ENCODE measurements at places on chromosomes 4 and X.

DNA sequence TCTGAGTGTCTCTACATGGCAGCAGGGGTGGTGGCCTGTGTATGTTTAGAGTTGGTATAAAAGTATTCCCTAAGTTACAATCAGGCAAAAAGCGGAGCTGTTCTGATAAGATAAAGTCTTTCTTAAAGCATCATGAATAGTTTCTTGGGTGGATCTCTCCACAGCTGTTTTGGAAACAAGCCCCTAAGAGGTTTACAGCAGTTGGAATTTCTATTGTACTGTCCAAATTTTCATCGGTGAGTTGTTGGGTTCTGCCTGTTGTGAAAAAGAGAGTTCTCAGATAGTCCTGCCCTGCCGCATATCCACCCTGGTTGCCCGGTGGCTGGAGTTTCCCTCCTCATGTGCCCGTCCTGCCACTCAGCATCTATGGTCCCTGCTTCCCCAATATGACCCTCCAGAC, 50.1 kb downstream of the C4orf51 start:
- no peak for DNase-seq

DNA sequence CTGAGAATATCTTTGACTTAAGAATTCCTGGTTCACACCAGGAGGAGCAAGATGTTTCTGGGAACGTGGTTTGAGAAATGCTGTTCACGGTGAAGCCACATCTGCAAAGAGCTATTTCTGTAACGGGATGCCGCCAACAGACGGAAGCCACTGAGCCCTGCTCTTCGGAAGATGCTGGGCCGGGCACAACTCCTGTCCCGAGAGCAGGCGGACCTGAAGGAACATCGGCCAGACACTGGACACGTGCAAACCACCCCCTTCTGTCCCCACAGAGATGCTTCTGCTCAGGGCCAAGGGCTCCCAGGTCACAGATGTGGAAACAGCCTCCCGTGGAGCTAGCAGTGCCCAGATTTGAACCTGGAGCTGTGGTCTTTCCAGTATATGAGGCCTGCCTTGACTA, 24.3 kb downstream of the HMX1 start:
- peak; percentile 9 for DNase-seq

DNA sequence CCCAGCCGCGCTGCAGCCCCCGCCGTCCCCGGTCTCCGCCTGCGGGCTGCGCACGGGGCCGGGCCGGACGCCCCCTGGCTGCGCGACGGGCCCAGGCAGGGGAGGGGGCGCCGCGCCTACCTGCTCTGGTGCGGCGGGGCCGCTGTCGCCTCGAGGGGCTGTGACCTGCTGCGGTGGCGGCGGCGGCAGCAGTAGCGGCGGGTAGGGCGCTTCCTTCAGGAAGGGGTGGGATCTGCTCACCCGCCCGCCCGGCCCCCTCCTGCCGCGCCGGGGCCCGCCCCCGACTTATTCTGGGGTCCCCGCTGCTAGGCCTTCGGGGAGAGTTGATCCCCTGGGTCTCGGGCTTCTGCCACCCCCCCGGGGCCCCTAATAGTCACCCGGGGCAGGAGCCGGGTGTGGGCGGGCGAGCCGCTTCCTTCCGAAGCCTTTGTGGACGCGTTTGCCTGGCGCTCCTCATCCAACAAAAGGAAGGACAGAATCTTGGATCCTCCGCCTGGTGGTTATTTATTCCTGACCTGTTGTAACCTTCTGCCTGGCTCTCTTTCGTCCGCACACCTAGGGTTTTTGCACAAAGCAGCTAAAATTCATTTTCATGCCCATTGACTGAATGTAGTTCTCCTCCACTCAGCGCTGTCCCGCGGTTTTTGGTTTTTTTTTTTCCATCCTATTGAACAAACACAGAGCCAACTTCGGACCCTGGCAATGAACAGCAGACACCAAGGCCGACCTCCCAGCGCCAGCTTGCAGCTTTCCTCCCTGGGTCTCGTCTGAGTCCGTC, at the start of gene TMEM150C:
Gene TMEM150C (minus strand): TSS at position 203 of the 778 bp plus-strand sequence. CDS start 57,331 bp downstream, outside the sequence.
- DNase-seq = peak; percentile 59

GRCh38 chrX:113136836-113137235, 296.2 kb upstream of the AMOT start:
- no peak for DNase-seq

DNA sequence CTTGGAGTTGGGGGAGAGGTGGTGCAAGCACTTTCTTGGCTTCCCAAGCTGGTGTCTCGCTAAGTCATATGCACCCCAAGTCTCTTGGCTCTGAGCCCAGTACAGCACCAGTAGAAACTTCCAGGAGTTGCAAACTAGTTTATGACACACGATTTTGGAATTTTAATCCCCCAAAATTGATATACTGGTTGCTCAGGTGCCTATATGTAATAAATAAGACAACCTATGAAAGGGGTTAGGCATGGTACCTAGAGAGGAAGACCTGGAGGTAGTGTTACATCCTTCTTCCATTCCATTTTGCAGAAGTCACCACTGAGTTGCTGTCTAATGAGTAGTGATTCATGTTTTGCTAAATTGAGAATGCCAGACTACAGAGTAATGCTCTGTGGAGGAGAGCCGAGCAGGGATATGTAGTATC, 4.3 kb upstream of the SLC4A4 start:
- no peak for DNase-seq

DNA sequence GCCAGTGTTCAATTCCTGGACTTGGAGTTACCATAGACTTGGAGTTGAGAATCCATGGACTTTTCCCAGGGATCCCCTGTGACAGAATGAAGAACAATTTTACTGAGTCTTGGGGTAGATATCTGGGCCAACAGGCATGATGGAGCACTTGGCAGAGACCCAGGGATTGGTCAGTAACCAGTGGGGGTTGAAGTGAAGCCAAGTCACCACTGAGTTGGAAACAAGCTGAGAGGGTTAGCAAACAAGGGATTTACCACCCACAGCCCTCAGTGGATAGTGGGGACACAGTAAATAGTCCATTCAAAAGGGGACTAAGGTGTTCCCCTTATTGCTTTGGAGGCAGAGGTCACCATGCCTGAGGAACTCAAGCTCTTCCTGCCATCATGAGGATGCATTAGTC, 281.7 kb downstream of the PPP1R2C start:
- DNase-seq = no peak

GRCh38 chrX:13681595-13681994, 7.3 kb upstream of the RAB9A start:
- no peak for DNase-seq

DNA sequence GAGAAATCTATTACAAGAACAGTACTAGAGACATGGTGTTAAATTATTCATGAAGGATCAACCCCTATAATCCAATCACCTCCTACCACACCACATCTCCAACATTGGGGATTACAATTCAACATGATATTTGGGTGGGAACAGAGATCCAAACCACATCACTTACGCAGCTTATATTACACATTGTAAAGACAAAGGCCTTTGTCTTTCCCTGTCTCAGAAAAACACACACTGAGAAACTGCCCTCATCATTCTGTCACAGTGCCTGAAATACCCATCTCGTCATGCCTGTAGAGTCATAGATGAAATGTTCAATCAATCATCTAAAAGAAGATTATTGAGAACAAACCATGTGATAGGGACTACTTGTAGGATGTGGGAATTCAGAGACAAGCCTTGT, 558.8 kb upstream of the GRIA3 start:
- DNase-seq = no peak

GRCh38 chr4:95263960-95264359, 284.8 kb downstream of the UNC5C start:
- no peak for DNase-seq

DNA sequence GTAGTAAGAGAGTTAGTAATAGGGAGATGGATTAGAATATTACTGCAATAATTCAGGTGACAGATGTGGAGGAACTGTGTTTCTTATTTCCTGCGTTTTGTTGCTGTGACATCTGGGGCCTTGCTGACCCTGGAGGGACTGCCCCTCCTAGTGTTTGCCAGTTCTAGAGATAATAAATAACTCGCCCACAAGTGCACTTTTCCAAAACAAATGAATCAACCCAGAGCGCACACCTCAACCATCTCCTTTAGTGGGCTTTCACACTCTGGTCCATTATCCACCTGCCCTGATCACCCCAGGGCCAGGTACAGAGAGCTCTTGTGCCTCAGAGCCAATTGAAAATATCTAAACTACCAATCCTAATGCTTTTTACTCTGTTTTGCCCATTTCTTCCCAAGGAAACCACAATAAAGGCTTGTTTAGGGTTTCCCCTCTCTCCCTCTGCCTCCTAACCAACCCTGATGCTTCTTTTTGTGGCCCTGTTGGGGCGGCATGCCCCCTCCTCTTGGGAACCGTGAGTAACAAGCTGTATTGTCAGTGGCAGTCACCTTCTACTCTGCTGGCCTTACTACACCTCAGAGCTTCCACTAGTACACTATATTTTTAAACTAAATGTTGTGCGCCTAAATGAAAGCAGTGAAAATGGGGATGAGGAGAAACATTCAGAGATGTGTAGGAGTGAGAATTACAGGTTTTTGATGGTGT, 270.5 kb downstream of the TENM3 start:
- no peak for DNase-seq

DNA sequence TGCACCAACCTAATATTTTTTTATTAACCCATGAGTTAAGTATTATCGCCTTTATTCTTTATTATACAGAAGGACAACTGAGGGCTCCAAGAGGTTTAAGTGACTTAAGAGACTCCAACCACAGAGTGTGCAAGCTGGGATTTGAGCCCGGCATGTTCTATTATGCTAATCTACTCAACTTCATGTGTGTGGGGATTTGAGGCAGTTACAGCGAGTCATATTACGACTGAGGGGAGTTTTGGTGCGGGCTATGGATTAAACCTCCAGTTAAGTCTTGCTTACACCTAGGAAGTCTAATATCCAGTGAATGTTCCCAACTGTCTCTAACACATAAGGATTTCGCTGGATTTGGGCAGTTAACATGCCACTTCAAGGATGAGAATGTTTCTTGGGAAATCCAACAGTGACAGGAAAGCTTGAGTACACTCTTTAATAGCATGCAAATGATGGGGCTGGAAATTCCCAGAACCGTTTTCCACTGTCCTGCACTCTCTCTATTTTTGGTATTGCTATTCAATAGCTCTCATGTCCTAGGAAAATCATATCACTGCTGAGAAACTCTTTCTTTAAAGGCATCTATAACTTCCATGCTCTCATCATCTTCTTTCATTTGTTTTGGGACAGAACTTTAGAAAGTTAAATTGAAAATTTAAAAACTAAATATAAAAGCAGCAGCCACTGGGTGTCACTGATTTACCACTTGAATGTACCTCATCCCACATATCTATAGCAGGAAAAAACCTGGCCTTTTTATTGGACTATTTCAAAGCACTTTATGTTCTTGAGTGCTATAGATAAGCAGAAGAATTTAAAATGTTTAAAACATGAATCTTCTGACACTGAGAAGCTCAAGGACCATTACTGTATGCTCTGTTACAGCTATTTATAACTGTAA, 165.1 kb upstream of the TTC29 start:
- DNase-seq = no peak

GRCh38 chr4:17771284-17771908, 10.0 kb downstream of the FAM184B start:
- no peak for DNase-seq

- DNase-seq = no peak
These were observed 23.1 kb downstream of the CORIN start for GRCh38 chr4:47814618-47815295.

- DNase-seq = no peak
These were observed 144.2 kb upstream of the RAPGEF2 start for GRCh38 chr4:158958489-158959270.

GRCh38 chr4:155506745-155507144, 130.0 kb upstream of the MAP9 start:
- DNase-seq = no peak

GRCh38 chr4:127015667-127016117, 617.1 kb upstream of the INTU start:
- no peak for DNase-seq

- no peak for DNase-seq
These were observed 133.6 kb upstream of the VAMP7 start for GRCh38 chrX:155747520-155747919.

DNA sequence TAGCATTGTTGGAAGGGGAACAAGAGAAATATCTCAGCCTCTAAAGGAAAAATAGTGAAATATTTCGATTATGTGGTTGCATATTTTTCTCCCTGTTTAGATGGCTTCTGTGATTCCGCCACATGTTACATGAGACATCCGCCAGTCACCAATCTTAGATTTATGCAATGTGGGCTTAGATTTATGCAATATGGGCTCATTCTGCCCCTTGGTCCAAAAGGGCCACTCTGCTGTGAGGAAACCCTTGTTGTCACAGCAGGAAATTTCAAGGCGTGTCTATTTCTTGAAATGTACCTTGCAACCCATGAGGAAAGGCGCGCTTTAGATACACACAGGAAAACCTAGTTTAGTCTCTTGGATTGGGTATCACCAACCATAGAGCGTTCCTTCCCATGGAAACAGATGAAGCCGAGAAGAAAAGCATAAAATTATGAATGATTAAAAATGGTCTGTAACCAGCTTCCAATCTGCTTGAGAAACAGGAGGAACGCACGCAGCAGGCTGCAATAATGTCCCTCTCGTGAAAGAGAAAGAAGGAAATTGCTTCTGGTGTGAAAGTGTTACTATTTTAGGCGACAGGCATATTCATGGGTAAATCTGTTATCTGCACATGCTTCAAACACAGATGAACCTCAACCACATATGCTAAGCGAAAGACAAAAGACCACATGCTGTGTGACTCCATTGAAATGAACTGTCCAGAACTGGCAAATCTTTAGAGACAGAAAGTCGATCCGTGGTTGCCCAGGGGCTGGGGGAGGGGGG, 3.7 kb downstream of the RS1 start:
- no peak for DNase-seq

GRCh38 chr4:108586778-108587177, 33.6 kb upstream of the RPL34 start:
- no peak for DNase-seq

GRCh38 chr4:127217586-127218229, 415.0 kb upstream of the INTU start:
- no peak for DNase-seq

GRCh38 chrX:26470941-26471340, 255.0 kb downstream of the MAGEB5 start:
- DNase-seq = no peak

DNA sequence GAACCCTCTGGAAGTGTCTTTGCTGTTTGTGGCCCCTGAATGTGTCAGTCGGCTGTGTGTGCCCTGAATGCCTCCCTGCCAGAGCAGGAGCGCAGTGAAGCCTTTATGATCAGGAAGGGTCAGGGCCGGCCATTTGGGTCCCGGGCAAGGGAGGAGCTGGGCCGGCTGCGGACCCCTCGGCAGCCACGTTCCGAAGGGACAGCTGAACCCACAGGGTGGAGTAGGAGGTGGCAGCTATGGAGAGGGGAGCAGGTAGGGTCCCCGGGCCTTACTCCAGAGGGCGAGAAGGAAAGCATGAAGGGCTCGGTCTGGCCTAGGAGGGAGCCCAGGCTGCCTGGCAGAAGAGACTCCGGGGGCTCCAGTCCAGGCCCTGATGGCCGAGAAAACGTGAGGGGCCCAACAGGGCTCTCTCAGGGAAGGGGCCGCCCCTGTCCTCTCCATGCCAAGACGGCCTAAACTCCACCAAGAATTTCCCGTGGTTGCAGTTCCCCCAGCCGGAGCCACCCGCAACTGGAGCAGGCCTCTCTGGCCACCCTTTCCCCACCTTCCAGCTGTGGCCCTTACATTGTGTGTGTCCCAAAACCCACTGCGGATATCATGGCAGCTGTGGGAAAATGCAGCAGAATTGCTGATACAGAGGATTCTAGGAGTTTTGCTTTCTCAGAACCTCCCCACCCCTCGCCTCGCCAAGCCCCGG, 182.2 kb upstream of the STK26 start:
- DNase-seq = peak; percentile 68

Data from activated CD8-positive, alpha-beta memory T cell treated with anti-CD3 and anti-CD28 coated beads for 24 hours (primary cell).